RWPE1 (cell line): ENCODE measurements at places on chromosomes 4 and X.

- no peak for DNase-seq
Measured at GRCh38 chrX:100435726-100436125, 25.7 kb upstream of the PCDH19 start.

DNA sequence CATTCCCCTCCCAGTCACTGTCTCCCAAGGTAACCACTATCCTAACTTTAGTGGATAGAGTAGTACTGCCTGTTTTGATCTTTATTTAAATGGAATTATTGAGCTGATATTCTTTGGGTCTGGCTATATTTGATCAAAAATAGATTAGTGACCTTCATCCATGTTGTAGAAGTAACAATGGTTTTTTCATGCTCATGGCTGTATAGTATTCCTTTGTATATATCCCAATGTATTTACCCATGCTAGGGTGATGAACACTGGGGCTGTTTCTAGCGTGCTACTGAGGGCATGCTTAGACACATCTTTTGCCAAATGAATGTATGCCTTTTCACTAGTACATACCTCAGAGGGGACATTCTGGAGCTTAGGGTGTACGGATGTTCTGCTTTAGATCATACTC lies 10.1 kb upstream of the MAGEA8 start:
- no peak for DNase-seq

GRCh38 chr4:156800463-156800862 lies 171.1 kb downstream of the PDGFC start:
- no peak for DNase-seq

DNA sequence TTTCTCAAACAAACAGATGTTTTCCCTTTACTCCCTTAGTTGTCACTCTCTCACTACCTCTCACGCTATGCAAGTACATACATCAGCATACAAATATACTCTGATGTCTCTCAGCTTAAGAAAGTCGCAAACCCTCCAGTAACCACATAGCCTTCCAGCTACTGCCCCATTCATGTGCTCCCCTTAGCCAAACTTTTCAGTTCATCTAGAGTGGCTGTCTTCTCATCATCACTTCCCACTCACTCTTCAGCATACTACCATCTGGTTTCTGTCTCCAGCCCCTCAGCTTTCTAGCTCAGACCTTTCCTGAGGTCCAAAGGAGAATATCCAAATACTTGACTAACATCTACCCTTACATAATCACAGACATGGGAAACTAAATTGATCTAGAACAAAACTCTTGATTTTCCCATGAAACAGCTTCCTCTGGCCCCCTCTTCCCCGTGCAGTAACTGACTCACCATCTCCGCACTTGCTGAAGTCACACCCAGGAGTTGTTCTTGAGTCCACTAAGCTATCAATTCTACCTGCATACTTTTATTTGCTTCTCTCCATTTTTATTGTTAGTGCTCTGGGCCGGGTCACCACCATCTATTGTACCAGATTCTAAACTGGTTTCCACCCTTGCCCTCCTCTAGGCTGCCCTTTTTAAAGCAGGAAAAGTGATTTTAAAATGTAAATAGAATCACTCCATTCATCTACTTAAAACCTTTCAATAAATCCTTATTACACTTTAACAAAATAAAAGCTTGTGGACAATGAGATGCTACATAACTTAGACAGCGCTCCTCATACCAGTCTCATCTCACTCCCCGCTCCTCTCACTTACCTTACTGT lies 57.2 kb downstream of the CASP6 start:
- no peak for DNase-seq

GRCh38 chr4:152956650-152957436 lies 20.7 kb downstream of the FHDC1 start:
- no peak for DNase-seq

DNA sequence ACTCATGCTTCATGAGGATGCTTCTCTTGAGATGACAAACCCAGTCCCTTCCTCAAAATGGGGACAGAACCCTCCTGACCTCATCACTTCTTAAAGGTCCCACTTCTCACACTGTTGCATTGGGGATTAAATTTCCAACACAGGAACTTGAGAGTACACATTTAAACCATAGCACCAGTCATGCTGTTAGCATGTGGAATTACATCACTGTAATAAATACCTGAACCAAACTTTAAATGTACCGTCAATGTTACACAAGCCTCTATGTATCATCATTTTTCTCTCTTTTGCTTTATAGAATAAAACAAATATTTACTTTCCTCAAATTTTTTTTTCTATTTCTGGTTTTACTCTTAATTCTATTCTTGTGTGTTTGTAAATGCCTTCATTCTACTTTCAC lies 448.2 kb downstream of the CCSER1 start:
- no peak for DNase-seq

DNA sequence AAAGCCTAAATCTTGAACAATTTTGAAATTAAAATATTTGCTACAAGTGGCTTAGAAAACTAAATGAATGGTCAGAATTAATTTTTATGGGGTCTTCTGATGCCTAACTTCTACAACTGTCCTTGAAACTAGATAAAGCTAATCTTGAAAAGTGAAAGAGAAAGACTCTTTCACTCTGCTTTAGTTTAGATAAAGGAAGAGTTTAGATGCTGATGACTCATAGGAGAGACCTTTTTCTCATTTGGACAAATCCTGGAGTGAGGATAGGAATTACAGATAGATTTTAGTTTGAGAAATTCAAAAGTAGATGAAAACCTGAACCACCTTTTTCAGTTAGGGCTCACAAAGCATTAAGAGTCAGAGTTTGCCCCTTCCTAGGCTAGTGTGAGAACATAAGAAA lies 342.3 kb upstream of the GRID2 start:
- no peak for DNase-seq

DNA sequence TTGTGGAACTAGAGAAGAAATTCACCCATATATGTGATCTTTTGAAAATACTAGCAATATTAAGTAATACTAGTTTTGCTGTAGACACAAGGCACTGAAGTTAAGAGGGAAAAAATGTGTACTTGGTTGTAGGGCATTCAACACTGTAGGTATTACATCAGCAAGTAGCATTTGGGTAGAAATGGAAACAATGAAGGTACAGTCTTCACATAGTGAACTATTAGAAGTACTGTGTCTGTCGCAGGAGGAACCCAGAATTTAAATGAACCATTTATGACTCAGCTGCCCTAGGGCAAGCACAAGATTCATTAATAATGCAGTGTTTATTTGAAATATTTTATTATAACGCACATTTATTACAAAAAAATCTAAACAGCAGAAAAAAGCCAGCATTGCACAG lies 572.7 kb upstream of the TENM3 start:
- DNase-seq: no peak

DNA sequence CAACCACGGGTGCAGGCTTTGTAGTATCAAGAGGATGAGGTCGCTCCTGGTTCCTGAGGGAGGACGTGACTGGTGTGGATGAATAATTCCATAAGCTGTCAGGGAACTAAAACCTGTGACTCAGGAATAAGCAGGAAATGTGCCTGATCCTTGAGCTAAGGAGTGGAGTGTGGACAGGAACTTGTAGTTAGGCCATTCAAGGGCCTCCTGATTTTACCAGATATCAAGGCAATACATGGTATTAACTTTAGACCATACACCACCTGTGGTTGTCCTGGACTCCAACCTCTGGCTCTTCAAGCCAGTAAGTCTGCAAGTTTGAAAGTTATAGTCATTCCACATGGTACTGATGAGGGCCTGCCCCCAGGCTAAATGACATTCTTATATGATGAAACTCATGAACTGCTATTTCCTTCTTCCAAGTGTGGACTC lies 12.1 kb upstream of the ING2 start:
- peak; percentile 61 for DNase-seq

GRCh38 chrX:16869393-16870094 lies 618 bp downstream of the RBBP7 start:
- peak; percentile 5 for DNase-seq

DNA sequence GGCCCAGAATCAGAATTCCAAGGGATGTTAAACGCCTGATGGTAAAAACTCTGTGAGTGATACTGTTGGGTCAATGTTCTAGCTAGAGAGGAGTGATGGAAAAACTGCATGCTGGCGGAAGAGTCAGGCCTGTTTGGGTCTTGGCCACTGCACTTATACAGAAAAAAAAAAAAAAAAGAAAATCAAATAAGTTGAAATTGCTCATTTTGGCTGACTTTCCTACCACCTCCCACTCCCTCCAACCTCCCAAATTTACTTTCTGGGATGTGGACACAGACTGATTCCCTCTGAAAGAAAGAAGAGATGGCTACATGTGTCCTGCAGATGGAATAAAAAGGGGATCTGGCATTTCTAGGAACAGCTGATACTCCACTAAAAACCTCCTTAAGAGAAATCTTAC lies 234.1 kb upstream of the GIMD1 start:
- no peak for DNase-seq
